ENCODE measurements at places on chromosomes 7 and 10. TPM values are rescaled to one million over a fixed set of nuclear protein-coding genes. Genes with fewer than 3 reads are reported as not detected.

- DNase-seq: no peak
Measured at GRCh38 chr7:152056621-152057274, 31.3 kb downstream of the GALNT11 start.

DNA sequence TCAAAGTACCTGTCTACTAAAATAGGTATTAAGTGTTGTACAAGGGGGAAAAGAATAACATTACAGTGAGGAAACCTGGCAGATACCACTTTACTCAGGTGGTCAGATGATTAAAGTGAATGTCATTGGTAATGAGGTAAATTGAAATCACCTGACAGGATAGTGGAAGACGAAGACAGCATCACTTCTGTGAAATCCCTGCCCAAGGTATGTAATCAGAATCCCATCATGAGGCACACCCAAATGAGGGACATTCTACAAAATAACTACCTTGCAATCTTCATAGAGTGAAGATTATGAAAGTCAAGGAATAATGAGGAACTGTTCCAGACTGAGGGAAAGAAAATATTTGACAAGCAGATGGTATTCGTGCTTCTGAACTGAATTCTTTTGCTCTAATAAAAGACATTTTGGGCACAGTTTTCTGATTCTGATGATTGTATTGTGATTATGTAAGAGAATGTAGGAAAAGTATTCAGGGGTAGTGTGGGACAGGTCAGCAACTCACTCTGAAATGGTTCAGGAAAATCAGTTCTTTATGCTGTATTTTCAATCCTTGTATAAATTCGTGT is 33.3 kb upstream of the ARMS2 start:
- peak; percentile 68 for DNase-seq

DNA sequence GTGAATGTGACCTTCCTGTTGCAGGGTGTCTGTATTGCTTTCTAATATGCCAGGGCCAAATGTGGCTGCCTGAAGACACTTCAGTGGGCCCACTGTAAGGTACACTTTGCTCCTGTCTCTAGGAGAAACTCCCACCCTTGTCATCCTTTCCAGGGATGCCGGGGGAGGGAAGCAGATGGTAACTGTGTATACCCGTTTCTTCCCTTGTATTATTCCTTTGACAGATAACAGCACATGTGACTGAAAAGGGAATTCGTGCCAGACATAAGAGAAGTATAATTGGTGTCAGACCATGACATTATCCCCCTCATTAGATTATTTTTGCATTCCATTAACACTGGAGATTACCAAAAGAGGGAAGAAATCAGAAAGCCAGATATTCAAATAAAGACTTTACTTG is 317.7 kb downstream of the CAMK1D start:
- DNase-seq: no peak

DNA sequence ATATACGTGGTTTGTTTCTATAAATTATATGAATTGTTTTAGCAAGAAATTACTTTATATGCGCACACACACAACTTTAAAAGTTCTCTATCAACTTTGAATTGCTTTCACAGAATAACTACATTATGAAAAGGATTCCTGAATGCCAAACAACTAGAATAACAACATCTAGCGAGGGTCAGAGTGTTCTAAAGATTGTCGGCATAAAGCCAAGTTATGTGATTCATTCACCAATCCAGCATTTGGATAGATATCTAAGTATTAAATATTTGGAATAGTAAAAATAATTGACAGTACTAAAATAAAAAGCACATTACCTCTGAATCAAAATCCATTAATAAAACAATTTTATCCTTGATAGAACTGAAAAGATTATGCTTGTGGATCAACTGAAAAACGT is 125.3 kb upstream of the AMPH start:
- no peak for DNase-seq

DNA sequence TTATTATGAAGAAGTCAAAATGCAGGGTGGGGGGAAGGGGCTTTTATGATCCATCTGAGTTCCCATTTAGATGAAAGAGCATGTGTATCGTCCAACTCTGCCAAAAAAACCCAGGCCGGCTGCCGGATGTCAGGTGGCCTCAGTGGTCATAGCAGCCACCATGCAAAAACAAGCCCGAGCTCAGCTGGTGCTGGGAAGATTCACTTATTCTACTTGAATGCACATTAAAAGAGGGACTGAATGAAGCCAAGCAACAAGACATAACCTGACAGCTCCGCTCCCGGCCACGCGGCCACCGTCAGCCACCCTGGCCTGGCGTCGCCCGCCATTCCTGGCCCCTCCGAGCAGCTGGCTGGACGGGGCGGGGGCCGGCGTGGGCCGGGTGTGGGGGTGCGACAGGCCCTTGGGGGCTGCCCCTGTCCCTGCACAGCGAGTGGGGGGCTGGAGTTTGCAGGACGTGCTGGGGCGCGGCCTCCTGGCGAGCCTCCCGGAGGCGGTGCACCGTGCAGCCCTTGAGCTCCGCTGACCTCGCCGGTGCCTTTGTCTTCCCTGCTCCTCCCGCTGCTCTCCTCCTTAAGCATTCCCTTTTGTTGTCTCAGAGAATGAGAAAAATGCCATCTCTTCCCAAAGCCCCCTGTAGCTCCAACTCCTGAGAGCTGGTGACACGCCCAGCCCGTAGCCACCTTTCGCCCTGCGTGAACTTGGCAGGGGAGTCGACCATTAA is 67.8 kb downstream of the EBF3 start:
- no peak for DNase-seq

Gene RINT1
- polyA plus RNA-seq: 19.8 TPM

Gene MSANTD7
- polyA plus RNA-seq: 5.1 TPM

Gene VWDE
- polyA plus RNA-seq: not detected

Data from BJ (cell line).